ENCODE measurements at places on chromosomes 7 and 10. TPM values are rescaled to one million over a fixed set of nuclear protein-coding genes. Genes with fewer than 3 reads are reported as not detected.

Gene FOXP2
- total RNA-seq = 0.14 TPM

Gene CALML3
- total RNA-seq = not detected

Gene LIPK
- total RNA-seq = not detected

Gene RAPGEF5
- 0.82 TPM for total RNA-seq

Gene SMKR1
- 4.7 TPM for total RNA-seq

Gene NUTM2A
- 0.30 TPM for total RNA-seq

Gene RHBDD2
- 139 TPM for total RNA-seq

Gene SFTPD
- total RNA-seq = not detected

Gene NEUROG3
- not detected for total RNA-seq

Gene MORN4
- 1.8 TPM for total RNA-seq

Gene MEST
- total RNA-seq = 3.6 TPM

Gene CCL26
- total RNA-seq = 0.89 TPM
